ENCODE measurements at places on chromosomes 4 and X.

- DNase-seq = no peak
These were observed 10.1 kb downstream of the SYNPO2 start for GRCh38 chr4:118898684-118899138.

DNA sequence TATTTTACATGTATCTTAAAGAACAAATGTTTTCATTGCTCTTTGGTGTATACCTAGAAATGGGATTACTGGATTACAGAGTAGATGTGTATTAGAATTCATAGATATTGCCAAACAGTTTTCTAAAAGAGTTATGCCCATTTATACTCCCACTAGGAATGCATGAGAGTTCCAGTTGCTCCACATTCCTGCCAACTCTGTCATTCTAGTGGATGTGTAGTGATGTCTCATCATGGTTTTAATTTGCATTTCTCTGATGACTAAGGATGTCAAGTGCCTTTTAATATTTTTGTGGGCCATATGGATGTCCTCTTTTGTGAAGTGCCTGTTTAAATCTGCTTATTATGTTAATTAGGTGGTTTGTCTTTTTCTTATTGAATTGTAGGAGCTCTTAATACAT, 65.6 kb upstream of the BMP2K start:
- DNase-seq = no peak

DNA sequence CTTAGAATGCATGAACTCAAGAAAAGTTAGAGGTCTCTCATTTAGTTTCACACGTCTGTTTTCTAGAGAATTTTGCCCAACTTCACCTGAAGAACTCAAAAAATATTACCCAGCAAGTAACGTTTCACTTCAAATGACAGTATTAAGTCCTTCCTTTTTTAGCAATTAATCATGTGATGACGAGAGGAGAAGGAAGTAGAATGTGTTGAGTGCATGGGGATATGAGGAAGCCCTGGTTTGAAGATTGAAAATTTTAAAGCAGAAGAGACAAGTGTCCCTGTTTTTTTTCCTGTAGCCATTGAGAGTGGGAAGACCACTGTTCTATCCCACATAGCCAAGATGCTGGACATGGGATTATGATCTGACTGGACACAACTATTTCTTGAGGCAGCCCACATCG, 406.3 kb upstream of the CPEB2 start:
- DNase-seq = no peak

GRCh38 chrX:148930206-148930729, 429.9 kb downstream of the AFF2 start:
- no peak for DNase-seq

DNA sequence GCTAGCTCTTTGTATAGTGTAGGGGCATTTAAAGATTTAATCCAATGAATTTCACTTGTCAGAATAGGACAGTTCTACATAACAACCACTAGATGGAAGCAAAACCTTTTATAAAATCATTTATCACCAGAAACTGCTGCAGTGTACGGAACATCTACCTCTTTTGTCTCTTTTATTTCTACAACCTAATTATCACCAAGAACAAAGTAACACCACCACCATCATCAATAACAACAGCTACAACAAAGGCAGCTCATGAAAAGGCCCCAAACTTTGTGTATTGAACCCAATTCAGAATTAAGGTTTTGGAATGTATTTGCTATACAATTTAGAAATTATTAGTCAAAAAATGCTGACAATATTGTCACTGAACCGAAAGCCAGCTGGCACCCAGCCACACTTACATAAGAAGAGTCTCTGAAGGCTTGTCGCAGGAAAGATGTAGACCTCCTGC, 260.9 kb upstream of the RPS6KA3 start:
- DNase-seq = peak; percentile 62

GRCh38 chrX:129823522-129823921, 20.2 kb downstream of the ZDHHC9 start:
- no peak for DNase-seq

DNA sequence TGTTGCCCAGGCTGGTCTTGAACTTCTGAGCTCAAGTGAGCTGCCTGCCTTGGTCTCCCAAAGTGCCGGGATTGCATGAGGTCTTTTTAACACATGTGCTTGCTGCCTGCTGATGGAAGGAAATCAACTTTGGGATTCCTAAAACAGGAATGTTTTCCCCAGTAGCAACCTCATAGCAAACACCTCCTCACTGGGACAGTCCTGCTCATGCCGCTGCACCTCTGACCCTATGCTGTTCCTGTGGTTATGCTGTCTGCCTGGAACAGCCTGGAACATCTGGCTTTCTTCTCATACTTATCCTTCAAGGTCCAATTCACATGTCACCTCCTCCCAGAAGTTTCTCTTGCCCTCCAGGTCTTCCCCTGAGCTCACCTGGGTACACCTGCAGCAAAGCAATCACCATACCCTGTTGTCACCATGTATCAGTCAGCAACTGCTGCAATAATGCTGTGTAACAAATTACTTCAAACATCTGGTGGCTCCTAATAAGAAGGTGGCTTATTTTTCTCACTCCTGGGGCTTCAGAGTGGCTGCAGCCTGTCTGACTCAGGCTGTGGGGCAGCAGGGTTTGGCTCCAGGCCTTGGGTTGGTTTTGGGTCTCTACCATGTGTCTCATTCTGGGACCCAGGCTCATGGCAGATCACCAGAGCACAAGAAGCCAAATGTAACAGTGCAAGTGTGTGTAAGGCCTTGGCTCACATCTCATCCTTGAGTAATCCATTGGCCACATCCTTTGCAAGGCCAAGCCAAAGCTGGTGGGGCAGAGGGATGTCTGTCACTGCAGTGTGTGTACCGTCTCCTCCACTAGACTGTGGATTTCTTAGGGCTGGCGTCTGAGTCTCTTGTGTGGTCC, 59.4 kb upstream of the SORCS2 start:
- DNase-seq = no peak

- no peak for DNase-seq
These were observed 297.4 kb upstream of the VCX start for GRCh38 chrX:7545564-7545963.

DNA sequence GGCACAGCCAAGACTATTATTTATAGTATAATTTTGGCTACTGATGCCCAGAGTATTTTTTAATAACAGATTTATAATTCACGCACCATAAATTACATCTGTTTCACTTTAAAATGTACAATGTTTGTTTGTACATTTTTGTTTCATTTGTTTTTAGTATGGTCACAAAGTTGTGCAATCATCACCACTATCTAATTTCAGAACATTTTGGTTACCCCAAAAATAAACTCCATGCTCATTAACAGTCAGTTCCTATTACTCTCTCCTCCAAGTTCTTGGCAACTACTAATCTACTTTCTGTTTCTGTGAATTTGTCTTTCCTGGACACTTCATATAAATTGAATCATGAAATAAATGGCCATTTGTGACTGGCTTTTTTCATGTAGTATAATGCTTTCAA, 176.7 kb downstream of the SH3BGRL start:
- no peak for DNase-seq

DNA sequence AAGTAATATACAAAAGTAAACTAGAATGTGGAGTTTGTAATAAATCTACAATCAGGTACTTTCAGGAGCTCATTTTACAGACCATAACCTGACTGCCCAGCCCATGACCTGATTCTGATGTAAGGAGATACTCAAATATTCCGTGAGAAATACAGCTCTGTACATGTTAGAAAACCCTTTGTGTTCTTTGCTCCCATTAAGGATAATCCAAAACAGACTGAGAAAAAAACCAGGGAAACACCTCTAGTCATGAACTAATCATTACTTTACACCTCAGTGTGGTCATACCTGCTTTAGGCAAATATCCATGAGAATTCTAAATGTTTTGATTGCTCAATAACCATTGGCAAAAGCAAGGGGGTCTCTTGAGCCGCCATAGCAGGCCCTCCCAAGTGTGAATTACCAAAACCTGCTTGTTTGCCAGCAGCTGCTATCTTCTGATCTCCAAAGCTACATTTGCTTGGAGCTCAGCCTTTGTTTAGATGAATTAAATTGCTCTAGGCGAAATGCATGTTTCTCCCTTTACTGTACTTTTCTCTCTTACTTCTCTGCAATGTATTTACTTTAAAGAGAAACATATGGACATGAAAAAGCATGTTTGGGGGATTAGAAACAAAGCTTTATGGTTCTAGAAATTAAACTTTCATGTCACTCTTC, 79.1 kb downstream of the ANKRD50 start:
- no peak for DNase-seq

DNA sequence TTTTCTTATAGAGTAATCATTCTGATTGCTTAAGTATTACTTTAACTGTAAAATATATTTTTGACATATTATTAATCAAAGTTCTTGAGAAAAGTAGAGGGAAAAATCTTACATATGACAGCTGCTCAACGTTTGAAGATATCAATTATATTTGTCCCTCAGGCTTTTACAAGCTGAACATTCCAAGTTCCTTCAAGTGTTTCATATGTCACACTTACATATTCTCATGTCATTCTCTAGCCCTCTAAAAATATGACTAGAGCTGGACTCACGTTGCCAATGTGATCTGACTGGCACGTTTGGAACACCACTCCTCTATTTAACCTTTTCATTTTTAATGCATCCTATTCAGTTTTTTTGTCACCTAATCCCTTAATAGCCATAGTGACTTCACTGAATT, 492.9 kb downstream of the PCDH18 start:
- no peak for DNase-seq

DNA sequence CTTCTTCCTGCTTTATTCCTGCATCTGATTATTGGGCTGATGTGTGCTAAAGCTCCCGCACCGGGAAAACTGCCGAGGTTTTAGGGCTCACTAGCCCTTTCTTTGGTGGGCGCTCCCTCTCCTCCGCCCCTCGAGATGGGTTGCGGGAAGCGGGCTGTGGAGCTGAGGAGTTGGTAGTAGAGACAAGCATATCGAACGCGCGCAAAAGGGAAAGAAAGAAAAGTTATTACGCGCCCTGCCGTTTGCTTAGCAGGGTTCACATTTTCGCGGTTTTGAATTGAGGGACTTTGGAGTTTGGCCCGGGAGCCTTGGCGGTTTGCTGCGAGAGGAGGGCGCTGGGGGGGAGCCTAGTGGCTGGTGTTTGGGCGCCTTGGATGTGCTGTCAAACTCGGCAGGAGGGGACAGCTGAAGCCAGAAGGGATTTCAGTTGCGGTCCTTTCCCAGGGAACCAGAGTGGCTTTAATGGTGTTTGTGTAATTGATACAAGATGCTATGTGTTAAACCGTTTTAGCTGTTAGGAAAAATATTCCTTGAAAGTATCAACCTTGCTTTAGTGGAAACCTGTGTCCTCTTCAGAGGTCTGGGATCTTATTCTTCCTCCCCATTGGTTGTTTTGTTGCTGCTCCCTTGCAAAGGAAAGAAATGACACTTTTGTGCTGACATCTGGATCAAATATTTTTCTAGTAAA, 1.1 kb downstream of the GAB1 start:
- no peak for DNase-seq

GRCh38 chr4:1234309-1234695, 14.6 kb downstream of the CTBP1 start:
- DNase-seq = no peak

GRCh38 chr4:153211986-153212728, 7.9 kb downstream of the TRIM2 start:
- DNase-seq = no peak

DNA sequence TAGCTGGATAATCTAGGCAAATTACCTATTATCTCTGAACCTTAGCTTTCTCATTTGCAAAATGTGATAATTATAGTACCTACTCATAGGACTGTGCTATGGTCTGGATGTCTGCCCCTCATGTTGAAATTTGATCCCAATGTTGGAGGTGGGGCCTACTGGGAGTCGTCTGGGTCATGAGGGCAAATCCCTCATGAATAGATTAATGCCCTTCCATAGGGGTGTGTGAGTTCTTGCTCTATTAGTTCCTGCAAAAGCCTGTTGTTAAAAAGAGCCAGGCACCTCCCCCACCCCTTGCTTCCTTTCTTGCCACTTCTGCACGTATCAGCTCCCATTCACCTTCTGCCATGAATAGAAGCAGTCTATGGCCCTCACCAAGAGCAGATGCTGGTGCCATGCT, 73.9 kb downstream of the SERTM2 start:
- DNase-seq = no peak

DNA sequence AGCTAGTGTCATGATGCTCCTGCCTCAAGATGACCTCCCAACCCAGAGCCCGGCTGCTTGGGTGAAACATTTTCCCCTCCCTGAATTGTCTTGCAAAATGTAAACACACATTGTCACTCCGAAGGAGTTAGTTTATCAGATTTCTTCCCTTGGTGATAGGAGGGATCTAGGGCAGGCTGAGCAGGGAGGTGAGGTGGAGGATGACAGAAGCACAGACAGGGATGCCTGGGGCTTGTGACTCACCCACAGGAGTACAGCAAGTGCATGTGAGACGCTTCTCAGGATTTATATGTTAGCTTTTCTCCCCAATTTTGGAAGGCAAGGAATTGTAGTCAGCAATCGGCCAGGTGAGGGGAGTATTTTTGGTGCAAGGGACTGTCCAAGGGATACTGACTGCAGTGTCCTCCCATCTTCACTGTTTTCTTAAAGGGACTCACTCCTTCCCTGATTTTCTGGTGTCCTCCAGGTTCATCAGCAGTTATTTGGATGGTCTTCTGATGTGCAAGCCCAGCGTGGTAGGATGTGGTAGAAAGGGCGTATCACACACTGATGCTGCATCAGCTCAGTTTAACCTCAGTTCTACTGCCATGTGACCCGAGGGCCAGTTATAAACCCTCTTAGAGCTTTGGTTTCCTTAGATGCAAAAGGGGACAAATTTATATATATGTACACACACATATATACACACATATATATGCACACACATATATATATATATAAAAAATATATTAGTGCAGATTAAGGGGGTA, 46.2 kb upstream of the IGFBP7 start:
- no peak for DNase-seq

DNA sequence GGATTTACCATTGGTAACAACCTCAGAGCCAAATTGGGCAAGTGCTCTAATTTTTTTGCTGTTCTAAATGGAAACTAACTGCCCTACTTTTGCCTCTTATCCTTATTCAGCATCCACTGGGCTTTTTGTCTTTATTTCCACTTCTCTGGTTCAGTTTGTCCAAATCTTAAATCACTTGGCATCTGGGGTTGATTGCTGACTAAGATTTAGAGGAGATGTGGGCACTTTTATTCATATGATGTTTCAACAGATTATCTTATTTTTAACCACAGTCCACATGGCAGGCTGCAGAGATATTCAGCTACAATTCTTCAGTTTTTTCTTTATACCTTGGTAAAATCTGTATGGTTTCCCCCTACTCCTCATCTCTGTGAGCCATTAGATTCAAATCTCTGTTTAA, 1161.4 kb upstream of the PCDH7 start:
- DNase-seq = no peak

DNA sequence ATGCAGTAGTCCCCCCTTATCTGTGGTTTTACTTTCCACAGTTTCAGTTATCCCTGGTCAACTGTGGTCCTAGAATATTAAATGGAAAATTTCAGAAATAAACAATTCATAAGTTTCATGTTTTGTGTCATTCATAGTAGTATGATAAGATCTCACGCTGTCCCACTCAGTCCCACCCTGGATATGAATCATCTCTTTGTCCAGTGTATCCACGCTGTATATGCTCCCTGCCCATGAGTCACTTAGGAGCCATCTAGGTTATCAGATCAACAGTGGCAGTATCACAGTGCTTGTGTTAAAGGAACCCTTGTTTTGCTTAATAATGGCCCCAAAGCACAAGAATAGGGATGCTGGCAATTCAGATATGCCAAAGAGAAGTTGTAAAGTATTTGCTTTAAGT, 16.2 kb upstream of the SYTL4 start:
- no peak for DNase-seq

Data from NCI-H1105 (cell line).